ENCODE measurements at places on chromosomes 5 and 9. TPM values are rescaled to one million over a fixed set of nuclear protein-coding genes. Genes with fewer than 3 reads are reported as not detected.

The OTULINL gene
- 8.8 TPM for total RNA-seq

GRCh38 chr5:95892784-95893354 lies 68.8 kb downstream of the ELL2 start:
- peak; percentile 16 for DNase-seq

- no peak for DNase-seq
These were observed 183.3 kb downstream of the ALDH1A1 start for GRCh38 chr9:72769546-72769945.

GRCh38 chr5:121872856-121873255 lies 21.2 kb downstream of the FTMT start:
- DNase-seq = no peak

DNA sequence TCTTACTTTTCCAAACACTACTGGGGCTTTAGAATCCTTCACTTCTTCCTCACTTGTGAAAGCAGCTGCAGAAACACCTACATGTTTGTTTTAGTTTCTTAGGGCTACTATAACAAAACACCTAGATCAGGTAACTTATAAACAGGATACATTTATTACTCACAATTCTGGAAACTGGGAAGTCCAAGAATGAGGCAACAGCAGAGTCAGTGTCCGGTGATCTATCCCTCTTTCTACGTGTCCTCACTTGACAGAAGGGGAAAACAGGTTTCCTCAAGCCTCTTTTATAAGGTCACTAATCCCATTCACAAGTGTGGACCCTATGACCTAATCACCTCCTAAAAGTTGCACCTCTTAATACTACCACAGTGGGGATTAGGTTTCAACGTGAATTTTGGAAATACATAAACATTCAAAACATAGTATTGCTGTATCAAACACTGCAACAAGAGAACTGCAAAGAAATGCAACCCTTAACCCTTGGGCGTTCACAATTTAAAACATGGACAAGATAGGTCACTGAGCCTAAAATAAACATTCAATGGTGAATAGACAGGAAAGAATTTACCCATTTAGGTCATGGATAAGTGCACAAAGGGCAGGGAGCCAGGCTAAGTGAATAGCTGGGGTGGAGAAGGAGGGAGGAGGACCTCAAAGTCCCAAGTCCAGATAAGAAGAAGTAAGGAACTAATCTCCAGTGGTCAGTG lies 104.3 kb downstream of the PIK3R1 start:
- DNase-seq = no peak

The GFI1B gene
- 0.20 TPM for total RNA-seq

Measured in HCT116 (cell line).